ENCODE measurements at places on chromosomes 13 and 19.

DNA sequence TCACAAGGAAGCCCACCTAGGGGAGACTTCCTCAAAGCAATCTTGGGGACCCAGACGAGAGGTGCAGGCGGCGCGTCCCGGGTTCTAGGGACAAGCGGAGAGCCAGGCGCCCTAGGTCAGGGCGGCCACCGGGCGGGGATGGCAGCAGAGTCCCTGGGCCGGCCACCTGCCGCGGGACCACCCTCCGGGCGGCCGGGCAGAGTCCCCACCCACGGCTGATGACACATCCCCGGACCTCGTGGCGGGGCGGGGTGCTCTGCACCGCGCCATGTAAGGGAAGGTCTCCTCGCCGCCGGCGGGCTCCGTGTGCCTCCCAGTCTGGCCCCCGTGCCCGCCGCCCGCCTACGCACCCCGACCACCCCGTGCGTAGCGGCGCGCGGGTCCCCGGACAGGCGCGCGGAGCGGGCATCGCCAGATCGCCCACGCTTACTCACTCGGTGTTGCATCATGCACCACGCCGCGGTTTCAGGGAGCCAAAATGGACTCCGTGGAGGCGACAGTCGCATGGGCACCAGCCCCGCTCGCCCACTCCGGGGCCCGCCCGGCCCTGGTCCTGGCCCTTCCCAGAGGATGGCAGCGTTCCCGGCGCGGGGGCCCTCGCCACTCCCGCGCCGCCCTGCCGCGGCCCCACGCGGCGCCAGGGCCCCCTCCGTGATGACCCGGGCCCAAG, 643 bp downstream of the SLC7A1 start:
- peak; percentile 57 for ATAC-seq

GRCh38 chr19:6099033-6099432, 11.3 kb downstream of the RFX2 start:
- no peak for ATAC-seq

DNA sequence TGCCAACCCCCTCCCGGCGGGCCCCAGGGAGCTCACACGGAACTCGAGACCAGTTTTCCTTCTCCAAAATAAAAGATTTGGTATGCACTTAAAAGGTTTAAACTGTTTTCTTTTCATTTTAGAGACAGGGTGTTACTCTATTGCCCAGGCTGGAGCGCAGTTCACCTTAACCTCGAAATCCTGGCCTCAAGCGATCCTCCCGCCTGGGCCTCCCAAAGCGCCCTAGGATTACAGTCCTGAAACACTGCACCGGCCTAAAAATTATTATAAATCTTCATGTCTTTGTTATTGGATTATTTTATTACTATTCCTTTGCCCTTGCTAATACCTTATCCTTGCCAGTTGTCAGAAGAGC, 553 bp upstream of the SLC7A1 start:
- ATAC-seq, result no peak

DNA sequence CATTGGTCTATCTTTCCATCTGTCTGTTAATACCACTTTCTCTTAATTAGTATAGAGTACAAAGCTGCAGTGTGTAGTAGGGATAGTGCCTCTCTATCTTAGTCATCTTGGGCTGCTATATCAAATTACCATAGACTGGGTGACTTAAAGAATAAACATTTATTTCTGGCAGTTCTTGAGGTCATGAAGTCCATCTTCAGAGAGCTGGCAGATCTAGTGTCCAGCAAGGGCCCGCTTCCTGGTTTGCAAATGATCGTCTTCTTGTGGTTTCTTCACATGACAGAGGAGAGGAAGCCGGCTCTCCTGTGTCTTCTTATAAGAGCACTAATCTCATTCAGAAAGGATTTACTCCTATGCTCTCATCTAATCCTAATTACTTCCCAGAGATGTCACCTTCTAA, 6.1 kb downstream of the ZNF700 start:
- no peak for ATAC-seq

DNA sequence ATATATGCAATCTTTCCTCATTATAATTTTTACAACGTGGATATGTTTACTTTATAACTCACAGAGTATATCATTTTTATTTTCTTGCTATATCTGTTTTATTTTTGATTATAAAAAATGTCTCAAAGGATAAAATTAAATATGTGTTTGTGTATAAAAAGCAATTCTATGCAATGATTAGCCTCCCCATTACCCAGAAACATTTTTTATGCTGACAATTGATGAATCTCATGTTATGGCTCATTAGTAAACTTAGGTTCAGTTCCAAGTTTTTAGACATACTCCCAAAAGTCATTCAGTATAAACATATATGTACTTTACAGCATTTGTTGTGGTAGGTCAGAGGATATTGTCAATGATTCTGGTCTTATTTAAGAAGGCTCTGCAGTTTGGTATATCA, 540.1 kb upstream of the SPRY2 start:
- ATAC-seq, result no peak

GRCh38 chr19:57406516-57407123, 4.3 kb upstream of the ZNF17 start:
- ATAC-seq, result no peak

DNA sequence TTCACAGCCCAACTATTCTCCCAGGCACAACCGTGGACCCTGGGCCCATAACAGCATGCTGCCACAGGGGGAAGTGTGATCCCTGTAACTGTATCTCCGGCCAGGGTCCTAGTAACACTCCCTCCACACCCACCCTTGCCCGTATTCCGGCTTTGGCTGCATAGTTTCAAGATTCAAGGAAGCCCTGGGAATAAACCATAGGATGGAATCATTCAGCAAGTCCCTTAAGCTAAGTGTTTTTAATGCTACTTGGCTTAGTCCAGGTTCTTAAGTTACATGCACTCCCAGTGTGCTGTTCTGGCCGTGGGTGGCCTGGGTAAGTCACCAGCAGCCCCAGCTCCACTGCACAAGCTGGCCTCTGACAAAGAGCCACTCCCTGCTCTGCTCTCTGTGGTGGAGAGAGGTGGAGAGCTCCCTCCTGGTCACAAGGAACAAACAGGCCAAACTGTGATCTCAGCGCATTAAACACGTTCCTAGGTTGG, 532.4 kb upstream of the SGCG start:
- ATAC-seq, result peak; percentile 66

DNA sequence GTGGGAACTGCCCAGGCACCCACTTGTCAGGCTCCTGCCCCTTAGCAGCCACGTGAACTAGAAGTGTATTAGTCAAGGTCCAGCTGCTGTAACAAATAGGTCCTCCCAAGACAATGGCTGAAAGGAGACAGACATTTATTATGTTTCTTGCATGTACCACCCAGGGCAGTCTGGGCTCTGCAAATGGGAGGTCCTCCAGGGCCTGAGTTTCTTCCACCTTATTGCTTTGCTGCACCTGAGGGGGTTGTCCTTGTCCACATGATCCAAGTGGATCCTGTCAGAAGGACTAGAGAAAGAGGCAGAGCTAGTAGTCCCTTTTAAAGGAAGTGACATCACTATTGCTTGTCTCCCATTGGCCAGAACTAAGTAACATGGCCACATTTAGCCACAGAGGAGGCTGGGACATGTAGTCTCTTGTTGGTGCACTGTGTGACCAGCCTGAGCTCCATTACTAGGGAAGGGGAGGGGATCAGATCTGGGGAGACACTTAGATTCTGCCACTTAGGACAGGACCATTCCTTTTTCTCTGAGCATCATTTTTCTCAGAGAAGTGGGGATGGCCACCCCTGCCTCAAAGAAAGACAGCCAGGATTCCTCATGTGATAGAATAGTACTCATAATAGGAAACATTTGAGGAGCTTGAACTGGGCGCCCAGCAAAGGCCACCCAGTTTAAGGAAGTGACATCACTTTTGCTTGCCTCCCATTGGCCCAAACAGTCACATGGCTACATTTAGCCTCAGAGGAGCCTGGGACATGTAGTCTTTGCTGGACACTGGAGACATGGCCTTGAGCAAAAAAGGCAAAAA, 15.1 kb downstream of the CC2D1A start:
- ATAC-seq, result peak; percentile 72

DNA sequence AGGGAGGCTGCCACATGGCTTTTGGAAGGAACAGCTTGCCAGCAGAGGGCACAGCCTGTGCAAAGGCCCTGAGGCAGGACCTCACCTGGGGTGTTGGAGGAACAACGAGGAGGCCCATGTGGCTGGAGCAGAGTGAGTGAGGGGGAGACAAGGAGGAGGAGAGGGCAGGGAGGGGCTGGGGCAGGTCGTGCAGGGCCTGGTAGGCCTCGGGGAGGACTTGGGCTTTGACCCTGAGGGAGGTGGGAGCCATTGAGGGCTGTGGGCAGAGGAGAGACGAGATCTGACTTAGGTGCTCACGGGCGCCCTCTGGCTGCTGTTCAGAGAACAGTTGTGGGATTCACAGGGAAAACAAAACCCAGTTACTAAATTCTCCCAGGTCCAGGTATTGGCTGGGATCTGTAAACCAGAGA, 25.2 kb downstream of the ZNRF4 start:
- ATAC-seq, result peak; percentile 17

- no peak for ATAC-seq
Measured at GRCh38 chr13:83232626-83233025, 649.6 kb downstream of the SLITRK1 start.

- peak; percentile 66 for ATAC-seq
Measured at GRCh38 chr19:41225238-41226052, 6.4 kb downstream of the AXL start.

DNA sequence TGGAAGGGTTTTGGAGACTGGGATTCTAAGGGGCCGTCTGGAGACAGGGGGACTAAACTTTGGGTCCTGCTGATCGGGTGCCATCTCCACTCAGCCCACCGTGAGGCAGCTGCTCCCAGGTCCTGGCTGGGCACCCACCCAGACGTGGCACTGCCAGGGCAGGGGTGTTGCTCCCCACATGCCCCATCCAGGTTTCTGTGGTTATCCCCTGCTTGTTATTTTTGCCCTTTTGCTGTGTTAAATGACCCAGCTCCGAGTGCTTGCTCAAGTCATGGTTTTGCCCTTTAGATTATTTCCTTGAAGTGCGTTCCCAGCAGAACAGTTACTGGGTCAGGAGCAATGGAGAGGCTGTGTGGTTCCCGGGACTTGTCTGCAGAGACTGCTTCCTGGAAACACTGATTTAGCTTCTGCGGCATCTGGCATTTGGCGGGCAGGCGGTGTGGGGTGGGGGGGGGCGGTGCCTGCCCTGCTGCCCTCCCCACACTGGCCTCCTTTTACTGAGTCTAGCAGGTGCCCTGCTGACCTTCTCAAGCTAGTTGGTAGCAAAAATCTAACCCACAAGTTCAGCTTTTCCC, 1.9 kb downstream of the RAB11B start:
- ATAC-seq, result no peak

- peak; percentile 61 for ATAC-seq
Measured at GRCh38 chr13:30159446-30159839, 147.9 kb downstream of the KATNAL1 start.
